NCI-H1092 (cell line): ENCODE measurements at places on chromosomes 2 and 18.

GRCh38 chr18:42338683-42339082 is 383.6 kb downstream of the PIK3C3 start:
- no peak for DNase-seq

GRCh38 chr2:236935083-236935482 is 150.6 kb upstream of the COPS8 start:
- no peak for DNase-seq

- DNase-seq = no peak
Measured at GRCh38 chr18:65631766-65632165, 119.0 kb upstream of the CDH7 start.

- no peak for DNase-seq
Measured at GRCh38 chr2:60671966-60672365, 84.1 kb upstream of the PAPOLG start.

DNA sequence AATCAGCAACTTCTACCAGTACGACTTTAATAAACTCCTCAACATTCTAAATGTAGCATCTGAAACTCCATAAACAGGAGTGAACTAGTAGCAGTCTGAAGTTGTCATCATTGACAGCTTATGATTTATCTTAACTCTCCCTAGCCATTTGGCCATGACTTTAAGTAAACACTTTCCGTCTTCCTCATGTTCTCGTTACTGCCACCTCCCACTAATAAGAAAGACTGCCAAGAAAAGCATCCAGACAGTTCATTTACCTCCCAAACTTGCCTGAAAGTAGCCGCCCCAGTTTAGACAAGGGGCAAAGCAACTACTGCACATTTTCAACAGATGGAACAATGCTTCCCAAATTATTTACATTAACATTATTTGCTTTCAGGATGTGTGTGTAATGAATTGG is 287.5 kb downstream of the OSR1 start:
- DNase-seq = no peak

- DNase-seq = no peak
Measured at GRCh38 chr2:240310201-240310600, 125.3 kb upstream of the GPC1 start.

GRCh38 chr2:190254063-190254850 is 65.4 kb downstream of the HIBCH start:
- no peak for DNase-seq

GRCh38 chr2:56464613-56465012 is 280.8 kb downstream of the CCDC85A start:
- no peak for DNase-seq

DNA sequence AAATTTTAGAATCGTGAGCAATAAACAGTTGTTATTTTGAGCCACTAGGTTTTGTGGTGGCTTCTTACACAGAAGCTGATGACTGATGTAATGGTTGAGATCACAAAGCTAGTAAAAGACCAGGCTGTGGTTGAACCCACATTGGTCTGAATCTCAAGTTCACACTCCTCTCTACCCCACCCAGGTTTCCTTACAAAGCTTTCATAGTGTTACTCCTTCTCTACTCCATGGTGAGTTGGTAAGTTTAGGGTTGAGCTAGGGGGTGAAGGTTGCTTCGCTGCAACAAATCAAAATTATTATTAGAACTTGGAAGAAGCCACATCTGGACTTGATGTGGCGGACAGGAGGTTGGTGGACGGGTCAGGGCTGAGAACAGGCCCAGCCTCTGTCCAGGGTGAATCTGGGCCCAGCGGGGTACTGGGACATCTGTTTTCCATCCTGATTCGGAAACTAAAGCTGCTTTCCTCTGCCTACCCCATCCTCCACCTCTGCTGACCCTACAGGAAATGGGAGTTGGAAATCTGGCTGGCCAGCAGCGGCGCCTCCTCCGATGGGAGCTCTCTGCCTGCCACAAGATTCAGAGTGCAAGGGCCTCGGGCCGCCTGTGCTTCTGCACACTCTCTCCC is 86.3 kb downstream of the ZFP36L2 start:
- DNase-seq = no peak

DNA sequence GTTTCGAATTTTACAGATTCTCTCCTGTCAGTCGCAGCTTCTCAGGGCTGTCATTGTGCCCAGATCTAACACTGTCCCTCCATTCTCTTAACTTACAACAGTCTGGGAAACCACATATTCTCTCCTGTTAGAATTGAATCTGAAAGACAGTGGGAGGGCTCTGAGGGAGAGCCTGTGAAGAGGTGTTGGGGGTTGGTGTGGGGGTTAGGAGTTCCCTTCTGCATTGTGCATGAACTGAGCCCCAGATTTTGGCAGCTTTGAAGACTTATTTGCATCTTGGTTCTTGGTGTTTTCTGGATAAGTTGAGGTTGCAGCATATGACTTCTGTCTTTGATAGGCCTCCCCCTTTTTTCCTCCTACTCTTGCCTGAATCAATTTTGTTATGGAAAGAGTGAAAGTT is 64.1 kb downstream of the TANC1 start:
- no peak for DNase-seq

DNA sequence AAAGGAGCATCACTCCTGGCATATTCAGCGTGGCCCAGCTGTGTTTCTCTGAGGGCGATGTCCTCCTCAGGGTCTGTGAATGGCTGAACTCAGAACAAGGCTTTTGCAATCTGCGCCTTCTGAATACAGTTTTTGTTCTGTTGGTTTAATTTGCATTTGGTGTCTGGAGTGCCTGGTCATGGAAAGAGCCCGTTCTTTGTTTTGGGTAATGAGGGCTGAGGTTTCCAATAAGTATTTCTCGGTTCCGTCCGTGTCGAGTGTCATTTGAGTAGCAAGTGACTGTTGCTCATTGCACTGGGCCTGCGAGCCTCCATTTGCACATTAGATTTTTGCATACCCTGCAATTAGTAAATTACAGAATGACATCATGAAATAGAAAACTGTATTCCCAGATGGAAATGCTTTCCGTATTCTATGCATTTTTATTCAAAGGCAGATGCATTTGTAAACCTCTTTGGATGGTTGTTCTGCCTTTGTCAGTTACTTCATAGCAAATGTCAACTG is 57.3 kb downstream of the NEDD4L start:
- DNase-seq = no peak

GRCh38 chr2:101759162-101759561 is 61.7 kb downstream of the MAP4K4 start:
- no peak for DNase-seq

GRCh38 chr2:170307555-170308351 is 129.8 kb downstream of the MYO3B start:
- no peak for DNase-seq

DNA sequence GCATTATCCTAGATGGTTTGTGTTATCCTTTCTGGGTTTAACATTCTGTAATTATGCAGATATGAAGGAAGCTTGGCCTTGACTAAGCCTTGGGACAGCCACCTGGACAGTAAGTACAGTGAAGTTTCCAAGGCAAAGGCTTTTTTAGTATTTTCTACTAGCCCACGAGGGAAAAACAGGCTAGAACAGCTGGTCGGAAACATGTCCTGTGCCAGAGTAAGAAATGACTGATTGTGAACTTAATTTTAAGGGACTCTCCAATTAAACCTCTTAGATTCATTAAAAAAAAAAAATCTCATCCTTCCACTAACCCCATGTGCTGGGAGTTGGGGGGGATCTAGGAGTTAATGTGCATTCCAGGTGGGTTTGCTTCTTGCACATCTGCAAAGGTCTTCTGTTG is 720.8 kb downstream of the SLC4A3 start:
- DNase-seq = no peak

DNA sequence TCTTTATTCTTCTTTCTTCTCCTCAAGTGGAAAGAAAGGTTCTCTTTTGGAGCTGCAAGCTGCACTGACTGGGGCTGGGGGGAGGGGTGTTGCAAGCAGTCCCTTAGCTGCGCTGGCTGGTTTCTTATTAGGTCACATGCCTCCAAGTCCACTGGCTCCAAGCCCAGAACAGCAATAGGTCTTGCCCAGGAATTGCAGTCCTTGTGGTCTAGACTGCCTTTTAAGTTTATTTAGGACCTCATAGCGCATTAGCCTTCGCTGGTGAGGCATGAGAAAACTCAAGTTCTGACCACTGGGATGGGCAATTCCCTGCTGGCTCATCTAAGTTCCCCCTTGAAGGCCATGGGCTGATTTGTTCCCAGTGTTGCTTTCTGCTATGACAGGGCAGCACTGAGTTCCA is 138.6 kb upstream of the SCN7A start:
- no peak for DNase-seq

DNA sequence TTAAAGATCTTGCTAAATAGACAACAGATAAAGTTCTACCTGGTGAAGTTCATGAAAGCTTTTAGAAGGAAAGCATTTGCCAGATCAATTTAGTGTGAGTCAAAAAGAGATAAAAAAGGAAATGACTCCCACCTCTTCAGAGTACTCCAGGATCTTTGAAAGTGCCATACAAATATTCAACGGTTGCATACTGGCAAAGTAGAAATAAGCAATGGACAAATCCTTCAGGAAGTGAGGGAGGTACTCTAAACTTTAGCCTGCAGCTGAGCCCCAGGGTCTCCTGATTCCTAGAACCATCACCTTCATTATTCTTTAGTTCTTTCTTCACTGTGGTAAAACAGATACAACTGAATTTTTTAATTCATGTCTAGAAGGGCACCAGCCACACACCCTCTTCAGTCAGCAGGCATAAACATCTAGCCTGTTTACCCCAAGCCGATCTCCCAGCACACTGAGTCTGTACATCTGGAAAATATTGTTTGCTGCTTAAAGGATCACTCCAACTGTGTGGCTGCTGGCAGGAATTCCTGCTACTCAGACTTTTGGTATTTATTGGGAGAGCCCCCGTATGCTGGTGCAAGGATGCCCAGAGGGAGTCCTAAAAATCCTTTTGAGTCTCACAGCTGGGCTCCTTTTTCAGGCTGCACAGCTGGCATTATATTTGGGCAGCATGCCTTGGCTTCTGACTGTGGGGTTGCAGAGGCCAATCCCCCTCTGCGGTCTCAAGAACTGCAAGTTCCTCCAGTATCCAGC is 72.3 kb upstream of the SESTD1 start:
- no peak for DNase-seq

DNA sequence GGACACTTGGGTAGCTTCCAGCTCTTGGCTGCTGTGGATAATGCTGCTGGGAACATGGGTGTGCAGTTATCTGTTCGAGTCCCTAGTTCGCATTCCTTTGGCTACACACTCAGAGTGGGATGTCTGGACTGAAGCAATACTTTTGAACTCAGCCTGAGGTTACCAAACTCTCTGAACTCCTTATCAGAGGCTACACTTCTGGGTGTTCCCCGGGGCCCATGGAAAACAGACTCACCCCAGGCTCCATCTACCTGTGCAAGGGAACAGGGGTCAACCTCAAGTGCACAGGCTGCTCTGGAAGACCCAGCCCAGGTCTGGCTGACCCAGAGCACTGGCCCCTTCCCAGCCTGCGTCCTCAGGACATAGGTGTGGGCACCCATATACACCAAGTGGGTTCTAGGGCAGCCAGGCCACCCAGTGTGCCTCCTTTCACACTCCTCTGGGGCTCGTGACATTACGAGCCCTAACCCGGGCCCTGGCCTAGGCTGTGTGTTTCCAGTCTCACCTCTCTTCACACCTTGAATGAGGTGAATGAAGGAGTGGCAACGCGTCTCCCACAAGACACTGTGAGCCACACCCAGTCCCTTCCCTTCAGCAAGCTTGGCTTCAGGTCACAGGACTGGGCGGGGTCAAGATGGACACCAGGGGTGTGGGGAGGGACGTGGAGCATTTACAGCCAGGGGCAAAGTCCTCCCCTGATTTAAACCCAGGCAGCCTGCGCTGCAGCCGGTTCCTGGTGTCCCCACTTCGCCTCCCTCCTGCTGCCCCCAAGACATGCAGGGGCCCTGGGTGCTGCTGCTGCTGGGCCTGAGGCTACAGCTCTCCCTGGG is at the start of gene ALPI:
Gene ALPI, plus strand, starts transcription at position 728 of the 830 bp plus-strand sequence. Its CDS starts 47 bp downstream, at position 775.
- no peak for DNase-seq

DNA sequence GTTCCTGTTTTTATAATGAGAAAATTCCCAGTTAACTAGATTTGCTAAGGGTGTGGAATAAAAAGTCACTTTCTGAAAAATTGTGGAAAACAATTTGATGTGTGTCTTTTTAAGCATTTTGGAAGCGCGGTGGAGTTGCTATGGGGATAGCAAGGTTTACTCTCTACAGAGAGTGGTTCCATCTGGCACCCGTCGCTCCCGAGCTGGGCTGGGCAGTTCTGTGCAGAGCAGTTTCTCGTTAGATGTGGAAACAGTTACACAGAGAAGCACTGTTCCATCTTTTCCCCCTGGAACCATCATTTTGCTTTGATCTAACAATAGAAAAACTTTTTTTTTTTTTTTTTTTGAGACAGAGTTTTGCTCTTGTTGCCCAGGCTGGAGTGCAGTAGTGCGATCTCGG is 17.4 kb downstream of the LDLRAD4 start:
- DNase-seq = no peak

GRCh38 chr2:165627470-165627869 is 158.0 kb downstream of the CSRNP3 start:
- no peak for DNase-seq

DNA sequence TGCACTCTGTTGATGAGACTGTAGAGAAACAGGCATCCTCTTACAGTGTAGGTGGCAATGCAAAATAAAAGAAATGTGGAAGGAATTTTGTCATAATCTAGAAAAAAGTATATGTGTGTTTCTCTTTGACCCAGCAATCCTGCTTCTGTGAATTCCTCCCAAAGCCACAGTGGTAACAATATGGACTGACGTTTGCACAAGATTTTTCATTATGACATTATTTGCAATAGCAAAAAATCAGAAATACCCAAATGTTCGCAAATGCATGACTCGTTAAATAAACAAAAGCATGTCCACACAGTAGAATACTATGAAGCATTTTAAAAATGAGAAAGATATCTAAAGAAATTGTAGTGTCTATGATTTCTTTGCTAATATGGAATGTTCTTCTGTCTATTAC is 255.2 kb upstream of the NRP2 start:
- no peak for DNase-seq

DNA sequence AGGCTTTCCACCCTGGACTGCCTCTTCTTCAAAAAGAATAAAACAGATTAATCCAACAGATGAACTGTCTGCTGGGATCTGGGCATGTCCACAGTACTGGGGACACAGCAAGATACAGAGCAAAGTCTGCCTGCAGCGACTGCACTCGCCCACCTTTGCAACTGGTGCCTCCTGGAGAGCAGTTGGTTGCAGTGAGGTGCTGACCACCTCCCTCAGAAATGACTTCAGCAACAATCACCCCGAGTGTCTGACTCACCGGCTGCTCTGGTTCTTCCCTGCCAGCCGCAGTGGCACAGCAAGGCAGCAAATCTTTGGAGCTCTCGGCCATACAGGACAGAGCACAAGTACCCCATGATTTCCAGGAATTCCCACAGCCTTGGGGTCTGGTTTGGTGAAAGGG is 179.7 kb downstream of the ANAPC1 start:
- DNase-seq = no peak

DNA sequence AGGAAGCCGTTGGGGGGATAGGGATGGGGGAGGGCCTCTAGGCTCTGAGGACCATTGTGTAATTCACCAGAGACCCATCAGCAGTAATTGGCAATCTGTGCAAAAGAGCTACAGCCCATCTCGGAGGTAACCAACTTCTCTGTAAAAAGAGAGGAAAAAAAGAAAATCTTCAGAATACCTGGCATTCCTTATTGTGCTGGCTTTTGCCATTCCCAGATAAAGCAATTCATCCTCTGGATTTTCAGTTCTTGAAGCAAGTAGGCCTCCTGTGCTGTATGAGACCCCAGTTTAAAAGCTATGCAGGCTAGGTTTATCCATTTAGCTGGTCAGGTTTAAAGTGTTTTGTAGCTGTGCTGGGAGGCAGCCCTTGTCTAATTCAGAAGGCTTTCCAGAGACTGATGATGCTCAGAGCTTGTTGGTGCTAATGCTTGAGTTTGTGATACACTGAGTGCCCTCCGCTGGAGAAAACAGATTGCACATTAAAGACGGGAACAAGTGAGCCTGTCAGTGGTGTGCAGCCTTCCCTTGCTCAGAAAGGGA is at the start of gene LRRTM4:
Gene LRRTM4, minus strand, starts transcription at position 446 of the 540 bp plus-strand sequence.
- peak; percentile 24 for DNase-seq

- DNase-seq = no peak
Measured at GRCh38 chr2:150911766-150912280, 349.8 kb downstream of the RBM43 start.
